Fibroblast of pulmonary artery (primary cell): ENCODE measurements at places on chromosomes 1 and 21.

DNA sequence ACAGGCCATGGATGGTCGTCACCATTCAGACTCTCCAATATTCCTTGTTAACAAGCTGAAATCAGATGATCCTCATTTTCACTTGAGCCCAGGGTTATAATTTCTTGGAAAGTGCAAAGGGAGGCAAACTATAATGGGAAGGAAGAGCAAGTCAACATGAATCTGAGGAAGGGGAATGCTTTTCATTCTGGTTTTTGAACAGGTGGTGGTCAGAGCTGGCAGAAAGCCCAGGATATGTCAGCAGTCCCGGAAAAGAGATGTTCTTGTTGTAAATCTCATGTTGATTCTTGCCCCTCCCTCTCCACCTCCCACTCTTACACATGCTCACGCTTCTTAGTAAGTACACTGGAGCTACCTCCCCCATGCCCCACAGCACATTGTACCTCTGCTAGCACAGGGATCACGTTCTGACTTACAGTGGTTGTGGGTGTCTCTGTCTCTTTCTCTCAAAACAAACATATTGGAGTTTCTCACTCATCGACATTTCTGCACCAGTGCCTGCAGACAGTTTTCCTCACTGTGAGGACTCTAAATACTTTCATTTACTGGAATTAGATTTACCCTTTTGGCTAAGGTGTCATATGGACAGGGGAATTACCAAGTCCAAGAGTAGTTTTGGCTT lies 77.6 kb downstream of the XCL2 start:
- peak; percentile 85 for DNase-seq

- DNase-seq = peak; percentile 51
Observed at GRCh38 chr1:184160236-184160635, 108.7 kb downstream of the TSEN15 start.

DNA sequence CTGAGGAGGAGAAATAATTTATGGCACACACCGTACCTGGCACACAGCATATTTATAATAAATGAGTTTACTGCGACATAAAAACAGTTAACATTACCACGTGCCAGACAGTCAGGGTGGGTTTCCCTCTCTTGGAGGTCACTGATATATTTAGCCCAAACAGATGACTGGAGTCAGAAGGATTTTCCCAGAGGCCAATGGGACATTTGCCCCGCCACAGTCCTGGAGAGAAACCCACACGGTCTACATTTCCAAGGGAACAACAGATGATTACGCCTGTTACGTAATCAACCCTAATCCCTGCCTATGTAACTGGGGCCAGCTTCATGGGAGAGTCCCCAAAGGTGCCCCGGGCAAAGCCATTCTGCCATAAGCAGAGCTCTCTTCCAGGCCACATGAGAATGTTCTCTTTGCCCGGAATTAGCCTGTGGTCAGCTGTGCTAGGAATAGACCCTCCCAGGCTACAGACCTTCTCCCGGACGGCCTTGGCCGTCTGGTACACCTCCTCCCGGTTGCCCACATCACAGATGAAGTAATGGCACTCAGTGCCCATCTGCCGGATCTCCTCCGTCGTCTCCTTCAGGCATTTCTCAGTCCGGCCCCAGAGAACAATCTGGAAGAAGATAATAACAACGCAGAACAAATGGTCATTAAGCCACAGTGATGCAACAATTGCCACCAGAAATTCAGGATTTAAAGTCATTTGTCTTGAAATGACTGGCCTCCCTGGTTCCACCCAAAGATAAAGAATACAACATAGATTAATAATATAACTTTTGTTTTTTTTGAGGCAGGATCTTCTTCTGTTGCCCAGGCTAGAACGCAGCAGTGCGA lies 37.7 kb downstream of the DHRS3 start:
- peak; percentile 46 for DNase-seq

GRCh38 chr1:160048335-160048734 lies 16.5 kb upstream of the PIGM start:
- DNase-seq = no peak

GRCh38 chr1:6325482-6325881 lies 64.6 kb upstream of the GPR153 start:
- DNase-seq = no peak

DNA sequence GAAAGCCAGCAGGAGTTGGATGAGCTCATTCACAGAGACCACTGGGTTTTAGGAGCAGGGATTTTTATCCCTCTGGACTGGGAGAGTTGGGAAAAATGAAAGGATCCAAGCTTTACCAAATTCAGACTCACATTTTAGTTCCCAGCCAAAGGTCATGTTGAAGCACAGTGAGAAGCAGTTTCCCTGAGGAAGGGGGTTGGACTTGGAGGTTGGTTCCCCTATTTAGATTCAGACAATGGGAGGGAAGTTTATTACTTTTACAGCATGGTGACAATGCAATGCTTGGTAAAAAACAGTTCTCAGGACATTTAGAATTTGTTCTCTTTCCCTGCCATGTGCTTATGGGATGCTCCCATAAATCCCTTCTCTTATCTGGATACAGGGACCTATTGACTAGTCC lies 57.3 kb upstream of the ZNF648 start:
- no peak for DNase-seq

DNA sequence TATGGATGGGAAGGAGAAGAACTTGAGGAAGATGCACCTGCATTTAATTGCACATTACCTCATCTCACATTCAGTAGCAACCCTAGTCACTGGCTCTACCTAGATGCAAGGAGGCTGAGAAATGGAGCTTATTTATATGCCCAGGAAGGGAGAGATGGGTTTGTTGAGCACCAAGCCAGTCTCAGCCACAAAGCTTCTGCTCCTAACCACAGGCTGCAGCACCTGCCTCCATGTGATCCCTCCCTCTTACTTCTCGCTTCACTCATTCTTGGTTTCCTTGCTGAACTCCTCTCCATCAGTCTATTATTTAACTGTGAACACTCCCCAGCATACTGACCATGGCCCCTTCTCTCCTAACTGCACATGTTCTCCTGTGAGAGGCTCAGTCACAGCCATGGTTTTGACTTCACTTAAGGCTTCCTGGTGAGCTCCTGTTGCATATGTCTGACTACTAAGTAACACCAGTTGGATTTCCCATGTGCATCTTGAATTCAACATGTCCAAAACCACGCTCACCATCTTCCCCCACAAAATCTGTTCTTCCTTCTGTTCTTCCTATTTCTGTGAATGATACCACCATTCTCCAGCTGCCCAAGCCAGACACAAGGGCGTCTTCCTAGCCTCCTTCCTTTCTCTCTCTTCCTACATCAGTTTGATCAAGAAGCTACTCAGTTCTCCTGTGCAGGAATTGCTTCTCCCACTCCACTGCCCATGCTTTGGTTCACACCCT lies 139.8 kb downstream of the AK5 start:
- DNase-seq = no peak
